ENCODE measurements at places on chromosomes 1 and 21.
A peak's percentile ranks its signal among the peaks of the same experiment; 100 is the strongest.

DNA sequence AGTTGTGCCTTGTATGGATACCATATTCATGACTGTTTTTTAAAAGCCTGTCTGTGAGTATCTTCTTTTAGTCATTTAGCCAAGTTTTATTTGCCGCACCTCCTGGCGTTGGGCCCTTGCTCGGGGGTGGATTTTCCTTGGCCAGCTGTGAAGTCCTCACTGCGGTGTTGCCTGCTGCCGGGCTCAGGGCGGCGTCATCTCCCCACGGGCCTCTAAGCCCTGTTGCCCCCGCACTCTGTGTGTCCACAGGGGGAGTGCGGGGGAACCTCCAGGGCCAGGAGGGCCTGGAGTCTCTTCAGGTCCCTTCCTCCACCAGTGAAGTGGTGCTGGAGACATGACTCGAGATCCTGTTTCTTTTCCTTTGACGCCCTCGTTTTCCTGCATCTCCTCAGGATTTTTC, 65.8 kb upstream of the DIP2A start:
- no peaks in the 10 kb centered on the region for H3K27me3 ChIP-seq
- H3K27ac ChIP-seq, result peak overlapping the region; percentile 68
- peak overlapping the region; percentile 36 for H3K4me3 ChIP-seq
- peaks cover 22% of the 10 kb centered on the region for H3K4me1 ChIP-seq
- peak; percentile 99 for DNase-seq

GRCh38 chr1:75471252-75471651, 139.7 kb downstream of the SLC44A5 start:
- DNase-seq, result no peak
- H3K36me3 ChIP-seq, result no peaks in the 10 kb centered on the region
- H3K27me3 ChIP-seq, result no peaks in the 10 kb centered on the region

DNA sequence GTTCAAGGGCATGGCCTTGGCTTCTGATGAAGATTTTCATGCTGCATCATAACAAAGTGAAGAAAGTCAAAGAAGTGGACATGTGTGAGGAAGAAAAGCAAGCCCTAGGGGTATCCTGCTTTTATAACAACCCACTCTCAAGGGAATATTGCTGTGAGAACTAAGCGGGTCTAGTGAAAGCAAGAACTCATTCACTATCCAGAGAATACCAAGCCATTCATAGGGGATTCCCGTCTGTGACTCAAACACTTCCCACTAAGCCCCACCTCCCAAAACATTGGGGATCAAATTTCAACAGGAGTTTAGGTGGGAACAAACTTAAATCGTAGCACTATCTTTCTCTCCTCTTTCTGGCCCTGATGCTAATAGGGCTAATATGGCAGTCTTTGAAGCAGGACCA, 98.5 kb upstream of the CTTNBP2NL start:
- H3K4me3 ChIP-seq, result no peak overlapping the region
- DNase-seq, result no peak
- peaks cover 9% of the 10 kb centered on the region for H3K27me3 ChIP-seq
- no peaks in the 10 kb centered on the region for H3K4me1 ChIP-seq
- no peaks in the 10 kb centered on the region for H3K36me3 ChIP-seq

DNA sequence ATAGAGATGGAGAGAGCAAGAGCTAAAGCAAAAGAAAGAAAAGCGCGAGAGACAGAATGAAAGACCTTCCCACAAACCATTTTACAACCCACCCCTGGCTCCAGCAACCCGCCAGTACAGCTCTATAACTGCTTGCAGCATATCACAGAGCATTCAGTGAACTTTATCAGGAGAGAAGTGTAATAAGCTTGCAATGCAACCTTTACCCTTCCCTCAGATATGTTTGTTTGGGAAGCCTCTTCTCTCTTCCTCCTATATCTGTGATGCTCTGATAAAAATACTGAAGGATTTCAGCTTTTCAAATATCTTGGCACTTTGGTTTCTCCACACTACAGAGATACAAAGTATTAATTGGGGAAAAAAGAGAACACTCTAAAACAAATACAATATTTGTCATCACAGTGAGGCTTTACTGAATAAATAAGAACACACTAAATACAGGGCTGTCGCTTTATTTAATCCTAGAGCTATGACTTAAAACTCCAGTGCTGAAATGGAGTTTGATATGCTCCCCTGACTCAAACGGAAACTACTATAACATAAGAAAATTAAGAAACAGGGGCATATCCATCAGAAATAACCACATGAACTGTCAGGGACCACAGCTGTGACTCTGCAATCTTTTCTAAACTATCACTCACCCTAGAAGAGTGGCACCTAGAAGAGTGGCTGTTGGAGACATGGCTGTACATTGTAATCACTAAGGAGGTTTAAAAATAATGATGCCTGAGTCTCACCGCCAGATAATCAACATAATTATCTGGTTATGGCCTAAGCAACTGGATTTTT, 6.7 kb downstream of the CRP start:
- no peaks in the 10 kb centered on the region for H3K36me3 ChIP-seq
- no peak for DNase-seq
- no peaks in the 10 kb centered on the region for H3K27me3 ChIP-seq
- H3K4me1 ChIP-seq, result no peaks in the 10 kb centered on the region
- H3K27ac ChIP-seq, result no peak overlapping the region
- H3K4me3 ChIP-seq, result no peak overlapping the region

- H3K27me3 ChIP-seq, result no peaks in the 10 kb centered on the region
- peak; percentile 91 for DNase-seq
- no peak overlapping the region for H3K27ac ChIP-seq
- no peak overlapping the region for H3K4me3 ChIP-seq
Observed at GRCh38 chr1:44072204-44072603, 40.9 kb upstream of the SLC6A9 start.

GRCh38 chr1:205594846-205595245, 37.0 kb downstream of the ELK4 start:
- peaks cover 3% of the 10 kb centered on the region for H3K27me3 ChIP-seq
- DNase-seq, result no peak
- H3K27ac ChIP-seq, result no peak overlapping the region
- peaks cover 22% of the 10 kb centered on the region for H3K4me1 ChIP-seq

GRCh38 chr1:65208563-65208973, 60.6 kb downstream of the AK4 start:
- no peak overlapping the region for H3K4me3 ChIP-seq
- no peaks in the 10 kb centered on the region for H3K36me3 ChIP-seq
- H3K4me1 ChIP-seq, result no peaks in the 10 kb centered on the region
- no peaks in the 10 kb centered on the region for H3K27me3 ChIP-seq
- H3K27ac ChIP-seq, result no peak overlapping the region
- DNase-seq, result no peak

DNA sequence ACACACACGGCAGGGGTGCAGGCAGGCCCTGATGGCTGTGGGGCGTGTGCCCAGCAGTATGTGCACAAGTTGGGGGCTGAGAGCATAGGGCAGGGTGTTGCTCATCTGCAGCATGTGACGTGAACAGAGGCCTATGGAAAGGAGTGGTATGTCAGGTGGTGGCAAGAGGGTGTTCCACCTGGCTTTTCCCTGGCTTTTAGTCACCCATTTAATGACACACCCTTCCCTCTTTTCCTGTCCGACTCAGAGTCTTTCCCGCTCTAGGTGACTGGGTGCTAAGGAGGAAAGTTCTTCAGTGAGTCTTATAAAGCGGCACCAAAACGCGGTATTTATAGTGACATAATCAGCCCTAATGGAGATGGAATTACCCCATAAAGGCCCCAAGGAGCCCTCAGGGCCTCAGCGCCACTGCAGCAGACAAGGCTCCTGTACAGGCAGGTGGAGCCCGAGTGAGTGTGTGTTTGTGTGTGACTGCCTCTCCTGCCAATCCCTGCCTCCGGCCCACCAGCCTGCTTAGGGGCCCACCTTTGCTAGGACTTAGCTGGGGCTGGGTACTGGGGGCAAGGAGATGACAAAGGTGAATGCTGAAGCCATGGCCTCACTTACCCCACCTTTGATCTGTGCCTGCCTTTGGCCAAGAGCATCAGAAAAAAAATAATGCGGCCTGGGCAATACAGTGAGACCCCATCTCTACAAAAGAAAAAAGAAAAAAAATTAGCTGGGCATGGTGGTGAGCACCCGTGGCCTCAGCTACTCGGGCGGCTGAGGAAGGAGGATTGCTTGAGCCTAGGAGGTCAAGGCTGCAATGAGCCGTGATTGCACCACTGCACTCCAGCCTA, 3.3 kb upstream of the EPHA2 start:
- no peak overlapping the region for H3K27ac ChIP-seq
- no peaks in the 10 kb centered on the region for H3K36me3 ChIP-seq
- H3K4me1 ChIP-seq, result peaks cover 22% of the 10 kb centered on the region

DNA sequence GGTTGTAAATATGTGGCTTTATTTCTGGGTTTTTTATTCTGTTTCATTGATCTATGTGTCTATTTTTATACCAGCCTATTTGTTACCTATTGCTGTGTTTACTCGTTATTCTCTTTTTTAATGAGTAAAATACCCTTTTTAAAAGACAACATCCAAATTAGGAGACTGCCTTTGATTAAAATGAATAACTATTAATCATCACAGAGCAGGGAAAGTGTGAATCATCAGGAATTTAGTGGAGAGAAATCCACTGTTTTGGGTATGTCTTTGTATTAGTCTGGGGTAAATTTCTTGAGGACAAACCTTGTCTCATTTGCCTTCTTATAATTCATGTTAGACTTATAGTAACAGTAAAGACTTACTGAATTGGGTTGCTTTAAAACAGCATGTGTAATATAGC, 12.1 kb downstream of the DISC1 start:
- no peak overlapping the region for H3K27ac ChIP-seq
- no peak for DNase-seq
- peaks cover 6% of the 10 kb centered on the region for H3K4me1 ChIP-seq
- no peaks in the 10 kb centered on the region for H3K36me3 ChIP-seq
- H3K4me3 ChIP-seq, result no peak overlapping the region

DNA sequence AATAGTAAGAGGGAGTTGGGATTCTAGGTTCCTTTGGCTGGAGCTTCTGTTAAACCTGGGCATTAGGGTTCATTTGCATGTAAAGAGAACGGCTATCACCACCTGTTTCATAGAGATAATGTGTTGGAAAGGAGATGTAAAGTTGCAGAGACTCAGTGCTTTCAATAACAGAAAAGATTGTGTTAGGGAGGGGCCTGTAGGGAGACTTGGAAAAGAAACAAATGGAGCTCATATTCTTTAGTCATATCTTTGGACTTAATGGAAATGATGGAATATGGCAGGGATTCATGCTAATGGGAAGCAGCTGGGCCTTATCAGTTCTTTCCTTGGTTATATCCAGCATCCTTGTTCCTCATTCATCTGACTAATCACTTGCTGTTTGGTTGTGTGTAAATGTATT, 144.9 kb downstream of the CD247 start:
- peak; percentile 71 for DNase-seq
- no peak overlapping the region for H3K27ac ChIP-seq
- no peaks in the 10 kb centered on the region for H3K36me3 ChIP-seq
- no peaks in the 10 kb centered on the region for H3K27me3 ChIP-seq
- no peaks in the 10 kb centered on the region for H3K4me1 ChIP-seq

- H3K4me1 ChIP-seq, result no peaks in the 10 kb centered on the region
- no peaks in the 10 kb centered on the region for H3K36me3 ChIP-seq
- no peak overlapping the region for H3K4me3 ChIP-seq
- peak; percentile 52 for DNase-seq
Observed at GRCh38 chr1:230750576-230750975, 3.4 kb downstream of the CAPN9 start.

DNA sequence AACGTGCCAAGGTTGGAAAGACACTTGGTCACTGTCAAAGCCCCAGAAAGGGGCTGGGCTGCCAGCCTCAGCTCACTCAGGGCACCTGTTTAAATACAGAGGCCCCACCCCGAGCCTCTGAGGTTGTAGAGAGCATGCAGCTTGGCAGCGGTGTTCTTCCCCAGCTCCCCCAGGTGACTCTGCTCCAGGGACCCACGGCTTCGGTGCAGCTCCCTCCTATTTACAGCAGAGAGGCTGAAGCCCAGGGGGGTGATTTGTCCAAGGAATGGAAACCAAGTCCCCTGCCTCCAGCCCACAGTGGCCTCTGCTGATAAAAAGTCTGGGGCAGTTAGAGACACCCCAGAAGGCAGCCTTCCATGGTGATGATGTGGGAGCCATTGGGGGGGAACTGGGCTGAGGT, 9.1 kb upstream of the C1QA start:
- H3K4me3 ChIP-seq, result no peak overlapping the region
- no peaks in the 10 kb centered on the region for H3K4me1 ChIP-seq
- peaks cover 18% of the 10 kb centered on the region for H3K27me3 ChIP-seq
- no peaks in the 10 kb centered on the region for H3K36me3 ChIP-seq
- no peak for DNase-seq

DNA sequence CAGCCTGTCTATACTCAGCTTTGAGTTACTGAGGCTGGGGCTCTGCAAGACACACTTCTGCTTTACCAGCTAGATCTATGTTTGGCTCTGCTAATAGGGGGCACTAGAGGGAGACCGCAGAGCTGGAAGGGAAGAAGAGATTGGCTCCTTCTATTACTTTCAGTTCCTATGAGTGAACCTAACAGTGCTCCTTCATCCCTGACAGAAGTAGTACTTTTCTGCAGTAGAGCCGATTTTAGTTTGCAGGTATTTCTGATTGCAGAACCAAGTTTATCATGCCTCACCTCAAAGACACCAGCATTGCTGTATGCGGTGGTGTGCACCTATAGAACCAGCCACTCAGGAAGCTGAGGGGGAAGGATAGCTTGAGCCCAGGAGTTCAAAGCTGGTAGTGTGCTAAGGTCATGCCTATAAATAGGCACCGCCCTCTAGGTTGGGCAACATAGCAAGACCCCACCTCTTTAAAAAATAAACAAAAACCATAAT, 5.7 kb upstream of the ZDHHC18 start:
- peaks cover 10% of the 10 kb centered on the region for H3K4me1 ChIP-seq
- no peaks in the 10 kb centered on the region for H3K36me3 ChIP-seq
- no peak overlapping the region for H3K4me3 ChIP-seq
- H3K27me3 ChIP-seq, result no peaks in the 10 kb centered on the region
- no peak for DNase-seq

GRCh38 chr1:77394166-77394565, 112.3 kb downstream of the AK5 start:
- peaks cover 26% of the 10 kb centered on the region for H3K4me1 ChIP-seq
- peak overlapping the region; percentile 75 for H3K27ac ChIP-seq
- H3K4me3 ChIP-seq, result peak overlapping the region; percentile 33

- H3K27me3 ChIP-seq, result no peaks in the 10 kb centered on the region
- DNase-seq, result no peak
- H3K27ac ChIP-seq, result no peak overlapping the region
- H3K36me3 ChIP-seq, result no peaks in the 10 kb centered on the region
Observed at GRCh38 chr1:147214842-147215539, 10.1 kb downstream of the FMO5 start.

GRCh38 chr1:178057141-178057765, 36.7 kb upstream of the RASAL2 start:
- no peak for DNase-seq
- H3K4me3 ChIP-seq, result peak overlapping the region; percentile 17
- H3K36me3 ChIP-seq, result no peaks in the 10 kb centered on the region
